ENCODE measurements at places on chromosomes 13 and 19.

DNA sequence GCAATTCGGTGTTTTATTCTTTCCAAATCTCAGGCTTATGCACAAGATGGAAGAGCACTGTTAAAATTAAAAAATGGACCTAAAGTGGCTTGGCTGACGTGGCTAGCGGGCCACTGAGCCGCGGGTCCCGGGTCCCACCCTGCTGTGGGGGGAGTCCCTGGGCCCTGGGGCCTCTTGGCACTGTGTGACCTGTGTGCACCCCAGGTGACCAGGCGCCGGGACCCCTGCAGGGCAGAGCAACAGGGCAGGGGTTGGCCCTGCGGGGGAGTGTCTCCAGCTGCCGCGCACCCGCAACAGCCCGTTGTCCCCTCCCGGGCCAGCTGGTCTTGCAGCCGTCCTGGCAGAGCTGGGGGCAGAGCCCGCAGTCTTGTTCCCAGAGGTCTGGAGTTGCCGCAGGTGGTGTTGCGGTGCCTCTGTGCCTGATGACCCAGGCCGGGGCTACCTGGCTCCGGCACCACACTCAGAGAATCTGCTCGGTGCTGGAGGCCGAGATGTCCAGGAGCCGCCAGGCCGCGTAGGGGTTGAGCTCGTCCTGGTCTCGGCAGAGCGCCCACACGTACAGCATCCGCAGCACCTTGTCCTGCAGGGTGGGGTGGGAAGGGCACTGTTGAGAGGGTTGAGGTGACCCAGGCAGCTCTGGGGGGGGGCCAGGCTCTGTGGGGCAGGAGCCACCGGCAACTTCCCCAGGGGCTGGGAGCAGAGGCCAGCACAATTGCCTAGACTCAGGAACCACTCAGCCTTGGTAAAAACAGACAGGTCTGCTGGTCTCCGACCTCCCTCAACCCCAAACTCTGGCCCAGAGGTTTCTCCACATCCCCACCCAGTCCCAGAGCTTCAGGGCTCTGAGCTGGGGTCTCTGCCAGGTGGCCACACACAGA is 1.0 kb upstream of the CTXN1 start:
- no peak for ATAC-seq

DNA sequence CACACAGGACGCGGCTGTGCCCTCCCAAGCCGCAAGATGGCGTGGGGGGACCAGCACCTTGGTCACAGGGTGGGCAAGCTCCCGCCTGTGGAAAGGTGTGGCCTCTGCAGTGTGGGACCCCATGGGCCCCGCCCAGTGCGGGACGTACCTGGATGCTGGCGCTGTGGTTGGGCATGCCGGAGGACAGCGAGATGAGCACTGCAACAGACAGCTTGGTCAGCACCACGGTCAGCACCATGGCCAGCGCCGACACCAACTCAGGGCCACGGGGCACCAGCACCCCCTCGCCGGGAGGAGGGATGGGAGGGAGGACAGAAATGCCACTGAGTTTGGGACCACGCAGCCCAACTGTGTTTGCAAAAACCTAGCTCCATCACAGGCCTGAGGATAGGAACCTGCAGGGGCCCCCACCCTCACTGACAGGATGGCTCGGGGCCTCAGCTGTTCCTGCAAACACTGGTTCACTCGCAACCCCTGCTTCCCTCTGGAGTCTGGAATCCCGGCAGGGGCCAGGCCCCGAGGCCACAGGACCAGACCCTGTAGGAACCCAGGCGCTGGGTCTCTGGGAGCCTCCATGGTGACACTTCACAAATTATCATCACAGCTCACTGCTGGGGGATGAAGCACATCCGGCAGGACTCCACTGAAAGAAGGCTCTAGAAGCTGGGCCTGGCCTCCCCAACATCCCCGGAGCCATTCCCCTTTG is 27.1 kb downstream of the IZUMO4 start:
- ATAC-seq, result peak; percentile 34

DNA sequence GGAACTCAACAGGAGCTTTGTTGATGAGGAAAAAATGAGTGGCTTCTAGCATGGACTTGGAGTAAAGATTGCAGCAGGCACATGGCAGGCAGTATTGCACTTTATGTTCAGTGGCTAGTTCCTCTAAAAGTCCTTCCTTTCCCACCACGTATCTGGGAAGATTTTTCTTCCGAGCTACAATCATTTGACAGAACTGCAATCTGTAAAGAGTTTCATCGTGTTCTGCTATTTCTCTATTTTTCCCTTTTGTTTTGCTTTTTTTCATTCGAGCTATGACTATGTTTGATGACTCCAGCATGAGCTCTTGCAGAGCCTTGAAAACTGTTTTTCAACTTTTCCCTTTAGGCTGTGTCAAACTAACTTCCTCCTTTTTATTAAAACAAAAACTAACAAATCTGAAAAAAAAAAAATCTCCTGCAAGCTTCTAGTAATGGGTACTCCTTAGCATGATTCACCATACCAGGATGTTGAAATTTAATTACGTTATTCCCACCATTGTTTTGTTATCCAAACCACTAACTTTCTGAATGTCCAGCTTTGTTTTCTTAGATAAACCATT is 12.3 kb downstream of the CLDN10 start:
- no peak for ATAC-seq

DNA sequence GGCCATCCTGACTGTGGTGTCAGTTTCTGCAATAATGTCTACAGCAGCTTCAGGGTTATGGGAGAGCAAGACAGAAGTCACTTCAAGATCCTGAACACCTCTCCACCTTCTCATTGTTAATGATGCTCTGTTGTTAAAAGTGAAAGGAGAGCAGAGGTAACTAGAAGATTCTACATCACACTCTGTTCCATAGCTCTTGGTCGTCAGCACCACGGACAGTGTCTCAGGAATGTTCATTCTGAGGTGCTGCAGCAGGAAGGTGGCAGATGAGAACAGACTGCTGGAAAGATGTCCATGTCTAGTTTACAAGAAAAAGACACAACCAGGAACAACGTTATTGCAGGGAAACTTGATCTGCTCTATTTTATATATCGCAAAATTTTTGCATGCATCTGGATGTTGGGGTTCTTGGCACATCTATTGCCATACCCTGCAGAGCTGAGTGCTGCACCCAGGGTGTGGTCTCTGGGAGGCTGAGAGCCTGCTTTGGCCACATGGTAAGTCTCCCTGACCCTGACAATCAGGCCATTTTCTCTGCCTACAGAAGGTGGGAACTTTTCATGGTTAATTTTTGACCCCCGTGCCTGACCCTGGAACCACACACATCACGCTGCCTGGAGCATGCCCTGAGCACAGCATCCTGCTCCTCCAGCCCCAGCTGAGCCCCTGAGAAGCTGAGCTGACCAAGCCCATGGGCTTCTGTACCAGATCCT is 12.7 kb downstream of the CEACAM21 start:
- ATAC-seq, result peak; percentile 71

- ATAC-seq, result no peak
Measured at GRCh38 chr13:34779171-34779570, 162.9 kb upstream of the NBEA start.

GRCh38 chr13:30429721-30430694 is 7.7 kb downstream of the UBE2L5 start:
- ATAC-seq, result peak; percentile 94

DNA sequence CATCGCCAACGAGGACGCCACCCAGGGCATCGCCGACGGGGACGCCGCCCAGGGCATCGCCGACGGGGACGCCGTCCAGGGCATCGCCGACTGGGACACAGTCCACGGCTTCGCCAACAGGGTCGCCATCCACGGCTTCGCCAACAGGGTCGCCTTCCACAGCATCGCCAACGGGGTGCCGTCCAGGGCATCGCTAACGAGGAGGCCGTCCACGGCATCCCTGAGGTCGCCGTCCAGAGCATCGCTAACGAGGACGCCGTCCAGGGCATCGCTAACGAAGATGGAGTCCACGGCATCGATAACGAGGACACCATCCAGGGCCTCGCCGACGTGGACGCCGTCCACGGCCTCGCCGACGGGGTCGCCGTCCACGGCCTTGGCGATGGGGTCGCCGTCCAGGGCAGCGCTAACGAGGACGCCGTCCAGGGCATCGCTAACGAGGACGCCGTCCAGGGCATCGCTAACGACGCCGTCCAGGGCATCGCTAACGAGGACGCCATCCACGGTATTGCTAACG is 947.8 kb downstream of the TUBA3C start:
- no peak for ATAC-seq

DNA sequence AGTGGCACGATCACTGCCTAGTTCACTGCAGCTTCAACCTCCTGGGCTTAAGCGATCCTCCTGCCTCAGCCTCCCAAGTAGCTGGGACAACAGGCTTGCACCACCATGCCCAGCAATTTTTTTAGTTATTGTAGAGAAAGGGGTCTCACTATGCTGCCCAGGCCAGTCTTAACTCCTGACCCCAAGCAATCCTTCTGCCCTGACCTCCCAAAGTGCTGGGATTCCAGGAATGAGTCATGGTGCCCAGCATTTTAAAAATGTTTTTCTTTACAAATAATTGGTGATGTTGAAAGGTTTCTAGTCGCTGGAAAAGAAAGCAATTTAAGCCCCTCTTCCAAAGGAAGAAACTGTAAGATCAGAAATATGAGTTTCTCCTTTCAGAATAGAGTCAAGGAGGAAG is 19.4 kb downstream of the DYRK1B start:
- ATAC-seq, result no peak

- no peak for ATAC-seq
Measured at GRCh38 chr13:27428160-27428559, 3.7 kb downstream of the GTF3A start.

- no peak for ATAC-seq
Measured at GRCh38 chr19:1466461-1467214, 12.4 kb downstream of the C19orf25 start.
